ENCODE measurements at places on chromosomes 5 and 9.

DNA sequence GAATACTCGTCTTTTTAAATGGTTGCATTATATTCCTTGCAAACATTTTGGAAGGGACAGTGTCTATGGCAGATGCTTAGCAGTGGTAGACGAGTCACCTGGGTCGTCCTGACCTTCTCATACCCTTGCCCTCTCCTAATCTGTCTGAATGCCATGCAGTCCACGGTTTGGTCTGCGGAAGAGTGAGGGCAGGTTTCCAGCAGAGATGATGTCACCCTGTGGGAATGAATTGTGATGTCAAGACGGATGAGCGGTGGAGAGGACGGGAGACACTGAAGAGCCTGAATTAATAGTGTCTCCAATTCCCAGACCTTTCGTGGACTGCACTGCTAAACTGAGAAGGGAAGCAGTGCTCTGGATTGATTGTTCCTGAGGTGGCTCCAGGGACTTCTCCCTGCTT, 329.0 kb upstream of the PANK3 start:
- DNase-seq = no peak

DNA sequence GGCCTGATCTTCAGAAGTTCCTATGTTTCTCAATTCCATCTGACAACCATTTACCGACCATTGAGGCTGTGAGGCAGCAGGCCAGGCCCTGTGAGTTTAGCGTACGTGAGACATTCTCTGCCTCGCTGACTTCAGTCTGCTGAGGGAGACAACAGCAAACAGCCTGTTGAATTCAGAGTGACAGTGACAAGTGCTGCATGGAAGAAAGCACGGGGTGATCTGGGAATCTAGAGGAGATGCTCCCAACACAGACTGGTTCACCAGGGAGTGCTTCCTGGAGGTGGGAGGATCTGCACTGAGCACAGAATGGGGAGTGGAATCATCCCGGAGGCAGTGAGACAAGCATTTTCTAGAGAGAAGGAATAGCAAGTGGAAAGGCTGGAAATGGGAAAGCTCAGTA, 10.0 kb upstream of the DDX41 start:
- DNase-seq = no peak

- DNase-seq = peak; percentile 21
Observed at GRCh38 chr9:91949946-91950664, at the start of gene ROR2. Gene ROR2, minus strand, starts transcription at chr9:91950228.

- no peak for DNase-seq
Observed at GRCh38 chr5:83177803-83178202, 100.5 kb downstream of the XRCC4 start.

DNA sequence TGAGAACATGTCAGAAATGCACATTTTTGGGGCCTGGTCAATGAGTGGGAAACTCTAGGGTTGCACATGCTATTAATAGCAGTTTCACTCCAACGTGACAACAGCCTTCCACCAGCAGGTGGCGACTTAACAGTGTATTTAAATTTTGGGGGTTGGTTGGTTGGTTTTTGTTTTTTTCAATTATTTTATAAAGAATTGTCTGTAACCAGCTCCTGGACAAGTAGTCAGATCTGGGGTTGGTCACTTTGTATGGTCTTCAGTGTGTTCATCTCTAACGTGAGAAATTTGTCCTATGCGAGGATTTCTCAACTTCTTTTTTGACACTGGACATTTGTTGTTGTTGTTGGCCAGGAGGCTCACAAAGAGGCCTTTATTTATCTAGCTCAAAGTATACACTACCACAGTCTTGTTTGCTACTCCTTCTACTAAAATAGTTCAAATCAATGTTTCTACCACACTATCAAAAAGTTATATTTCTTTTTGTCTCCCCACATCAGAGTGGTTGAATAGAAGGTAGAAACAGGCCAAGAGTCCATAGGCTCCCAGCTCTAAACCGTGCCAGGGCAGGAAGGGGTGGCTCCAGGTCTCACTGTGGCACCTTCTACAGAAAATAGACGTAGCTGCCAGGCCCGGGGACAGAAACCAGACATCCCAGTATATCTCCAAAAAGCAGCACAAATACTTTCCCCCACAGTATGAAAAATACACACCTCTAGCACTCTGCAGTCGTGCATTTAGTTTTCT, 110.4 kb downstream of the TRPM6 start:
- DNase-seq = peak; percentile 68

All from PC-3 (cell line).